Activated CD8-positive, alpha-beta memory T cell treated with anti-CD3 and anti-CD28 coated beads for 1 hour (primary cell): ENCODE measurements at places on chromosomes 11 and 22.

- DNase-seq = no peak
These were observed 310.8 kb downstream of the DDX10 start for GRCh38 chr11:108975641-108976071.

DNA sequence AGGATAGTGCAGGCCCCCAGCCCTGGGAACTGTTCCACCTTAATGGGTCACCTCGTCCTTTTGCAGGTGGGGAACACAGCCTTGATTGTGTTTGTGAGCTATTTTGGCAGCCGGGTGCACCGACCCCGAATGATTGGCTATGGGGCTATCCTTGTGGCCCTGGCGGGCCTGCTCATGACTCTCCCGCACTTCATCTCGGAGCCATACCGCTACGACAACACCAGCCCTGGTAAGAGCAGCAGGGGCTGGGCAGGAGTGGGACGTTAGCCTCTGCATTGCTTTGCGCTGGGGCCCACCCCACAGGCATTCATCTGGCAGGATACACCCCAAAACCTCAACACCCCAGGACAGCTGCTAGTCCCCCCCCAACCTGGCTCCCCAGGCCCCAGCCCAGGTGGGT is 14.8 kb downstream of the SLCO2B1 start:
- DNase-seq = no peak

GRCh38 chr11:76609736-76610370 is 60.7 kb downstream of the LRRC32 start:
- no peak for DNase-seq

- no peak for DNase-seq
These were observed 663 bp upstream of the BUD13 start for GRCh38 chr11:116773203-116774097.

DNA sequence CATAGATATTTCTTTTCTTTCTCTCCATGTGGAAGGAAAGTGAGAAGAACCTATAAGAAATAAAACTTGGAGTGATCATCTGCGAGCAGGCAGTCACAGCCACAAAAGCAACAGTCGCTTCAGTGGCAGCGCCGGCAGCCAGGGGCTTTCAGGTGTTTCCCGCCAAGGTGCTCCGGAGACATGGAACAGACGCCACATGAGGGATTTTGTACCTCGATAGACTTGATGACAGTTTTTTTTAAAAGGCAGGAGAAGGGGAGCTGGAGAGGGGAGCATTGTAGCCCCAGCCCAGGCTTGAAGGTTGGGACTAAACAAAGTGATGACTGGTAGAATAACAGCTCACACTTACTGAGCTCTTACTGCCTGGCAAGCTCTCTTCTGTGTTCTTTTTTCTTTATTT is 471.4 kb upstream of the B3GAT1 start:
- DNase-seq = no peak

DNA sequence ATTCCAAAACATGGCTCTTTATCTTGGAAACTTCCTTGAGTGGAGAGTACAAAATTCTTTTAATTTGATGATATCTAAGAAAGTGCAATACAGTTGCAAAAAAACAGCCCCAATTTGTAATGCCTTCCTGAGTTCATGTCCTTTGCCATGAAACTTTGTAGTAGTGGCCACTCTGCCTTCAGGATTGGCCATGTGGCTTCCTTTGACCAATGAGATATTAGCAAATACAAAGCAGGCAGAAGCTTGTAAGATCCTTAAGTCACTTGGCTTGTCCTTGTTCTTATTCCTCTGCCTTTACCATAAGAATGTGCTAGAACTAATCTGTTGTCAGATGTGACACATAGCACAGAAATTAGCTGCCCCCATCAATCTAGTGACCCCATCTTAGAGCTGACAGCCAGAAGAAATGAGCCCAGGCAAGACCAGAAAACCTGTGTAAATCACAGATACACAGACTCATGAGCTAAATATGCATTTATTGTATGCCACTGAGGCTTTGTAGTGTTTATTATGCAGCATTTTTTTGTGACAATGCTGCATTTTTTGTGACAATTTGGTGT is 29.8 kb upstream of the BLID start:
- DNase-seq = no peak

- no peak for DNase-seq
These were observed 1.8 kb upstream of the SLC15A3 start for GRCh38 chr11:60953781-60954180.

DNA sequence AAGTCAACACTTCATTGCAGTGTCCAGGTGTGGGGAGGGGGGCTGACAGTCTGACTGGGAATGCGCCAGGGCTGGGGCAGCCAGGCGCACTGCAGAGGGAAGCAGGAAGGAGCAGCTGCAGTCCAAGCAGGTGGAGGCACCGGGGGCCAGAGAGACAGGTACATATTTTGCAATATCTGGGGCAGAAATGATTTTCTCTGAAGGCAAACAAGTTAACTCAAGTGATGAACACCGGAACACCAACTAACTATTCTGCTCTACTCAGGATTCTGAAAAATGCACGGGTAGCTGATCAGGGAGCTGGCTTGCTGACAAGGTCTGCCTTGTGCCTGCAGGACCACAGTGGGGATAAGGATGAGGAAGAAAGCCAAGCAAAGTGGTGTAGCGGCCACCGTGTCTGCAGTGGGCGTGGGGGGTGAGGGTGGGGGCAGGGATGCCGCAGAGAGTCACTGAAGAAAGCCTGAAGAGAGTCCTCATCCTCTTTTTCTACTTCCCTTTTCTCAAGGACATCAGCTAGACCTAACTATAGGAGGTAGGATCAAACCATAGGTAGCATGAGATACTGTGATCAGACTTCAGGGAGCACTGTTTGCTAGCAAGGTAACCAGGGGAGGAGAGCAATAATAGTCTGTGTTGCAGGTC is 83.4 kb downstream of the SCN3B start:
- no peak for DNase-seq
